ENCODE measurements at places on chromosomes 13 and 19.

DNA sequence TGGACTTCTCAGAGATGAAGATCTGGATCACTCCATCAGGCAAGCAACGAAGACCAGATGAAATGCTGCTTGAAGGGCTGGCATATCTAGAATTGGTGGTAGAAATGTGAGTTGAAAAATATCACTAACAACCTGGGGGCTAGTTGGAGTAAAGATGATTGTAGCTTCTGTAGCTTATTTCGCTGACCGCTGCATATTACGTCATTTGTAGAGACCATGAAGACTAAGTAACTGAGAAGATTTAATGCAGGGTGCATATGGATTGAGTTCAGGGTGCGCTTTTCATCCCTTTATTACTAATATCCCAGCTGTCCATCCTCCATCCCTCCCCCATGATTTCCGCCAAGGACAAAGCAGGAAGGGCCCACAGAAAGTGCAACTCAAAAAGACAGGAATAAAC is 1364.0 kb downstream of the PCDH9 start:
- no peak for DNase-seq

- no peak for DNase-seq
These were observed 44.6 kb downstream of the KL start for GRCh38 chr13:33060815-33061214.

DNA sequence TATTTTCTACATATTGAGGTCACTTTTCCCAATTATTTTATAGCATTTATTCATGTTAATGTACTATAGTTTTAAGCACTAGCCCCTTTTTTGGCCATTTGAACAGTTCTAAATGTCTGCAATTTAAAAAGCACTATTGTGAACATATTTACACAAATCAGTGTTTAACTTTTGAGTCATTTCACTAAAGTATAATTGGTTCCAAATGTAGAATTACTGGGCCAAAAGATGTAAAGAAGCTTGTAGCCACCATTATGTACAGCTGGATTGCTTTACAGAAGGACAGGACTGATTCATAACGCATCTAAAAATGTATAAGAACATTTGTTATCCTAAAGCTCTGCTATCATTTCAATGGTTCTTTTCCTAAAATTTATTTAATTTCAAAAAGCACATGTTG is 16.6 kb upstream of the ATP12A start:
- no peak for DNase-seq

DNA sequence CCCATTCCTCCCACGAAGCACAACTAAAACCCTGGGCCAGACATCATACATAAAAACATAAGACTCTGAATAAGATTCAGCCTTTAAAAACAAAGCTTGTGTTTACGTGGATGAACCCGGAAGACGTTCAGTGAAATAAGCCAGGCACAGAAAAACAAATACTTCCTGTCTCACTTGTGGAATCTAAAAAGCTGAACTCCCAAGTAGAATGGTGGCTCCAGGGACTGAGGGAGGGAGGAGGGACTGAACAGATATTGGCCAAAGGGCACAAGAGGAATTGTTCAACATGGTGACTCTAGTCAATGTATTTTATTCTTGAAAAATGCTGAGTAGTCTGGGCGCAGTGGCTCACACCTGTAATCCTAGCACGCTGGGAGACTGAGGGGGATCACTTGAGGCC is 35.7 kb upstream of the TPM4 start:
- DNase-seq = no peak

GRCh38 chr13:46747031-46747820 is 49.7 kb downstream of the ESD start:
- DNase-seq = no peak

DNA sequence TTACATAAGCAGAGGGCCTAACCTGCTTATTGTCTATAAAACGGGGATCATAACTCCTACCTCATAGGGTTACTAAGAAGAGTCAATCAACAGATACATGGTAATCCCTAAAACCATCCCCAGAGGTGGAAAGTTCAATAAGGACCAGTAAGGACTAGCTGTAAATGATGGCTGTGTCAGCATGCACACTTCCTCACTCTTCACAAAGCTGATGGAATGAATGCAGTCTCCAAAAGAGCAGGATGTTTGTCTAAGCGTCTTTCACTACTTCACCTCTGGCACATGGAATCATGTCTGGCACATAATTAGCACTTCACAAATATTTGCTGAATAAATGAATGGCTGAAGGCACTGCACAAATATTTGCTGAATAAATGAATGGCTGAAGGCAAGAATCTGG is 134.2 kb downstream of the MIPEP start:
- no peak for DNase-seq

DNA sequence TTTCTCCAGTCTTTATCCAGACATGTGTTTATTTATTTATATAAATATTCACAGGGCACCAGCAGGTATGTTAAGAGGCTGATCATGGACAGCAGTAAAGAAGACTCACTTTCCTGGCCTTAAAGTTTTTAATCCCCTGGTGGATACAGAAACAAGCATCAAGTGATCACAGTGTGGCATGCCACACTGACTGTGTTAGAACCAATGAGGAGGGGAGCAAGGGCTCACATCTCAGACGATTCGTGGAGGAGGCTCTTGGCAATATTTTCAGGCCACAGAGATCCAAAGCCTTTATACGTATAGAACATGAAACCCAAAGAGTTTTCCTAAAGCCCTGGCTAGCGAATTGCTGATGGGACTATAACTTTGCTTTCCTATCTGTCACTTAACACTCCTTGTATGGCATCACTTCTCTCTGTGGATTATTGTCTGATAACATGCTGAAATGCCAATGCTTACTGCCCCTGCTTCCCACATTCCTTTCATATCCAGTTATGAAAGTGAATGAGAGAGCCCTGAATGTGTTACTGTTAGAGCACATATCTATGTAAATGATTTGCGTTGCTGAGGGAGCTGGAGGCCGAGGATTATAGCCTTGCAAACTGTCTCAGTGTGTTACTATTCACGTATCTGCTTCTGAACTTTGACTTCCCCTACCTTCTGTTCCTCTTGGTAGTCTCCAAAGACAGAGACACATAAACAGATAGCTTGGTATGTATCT is 37.6 kb downstream of the POLR1D start:
- no peak for DNase-seq

DNA sequence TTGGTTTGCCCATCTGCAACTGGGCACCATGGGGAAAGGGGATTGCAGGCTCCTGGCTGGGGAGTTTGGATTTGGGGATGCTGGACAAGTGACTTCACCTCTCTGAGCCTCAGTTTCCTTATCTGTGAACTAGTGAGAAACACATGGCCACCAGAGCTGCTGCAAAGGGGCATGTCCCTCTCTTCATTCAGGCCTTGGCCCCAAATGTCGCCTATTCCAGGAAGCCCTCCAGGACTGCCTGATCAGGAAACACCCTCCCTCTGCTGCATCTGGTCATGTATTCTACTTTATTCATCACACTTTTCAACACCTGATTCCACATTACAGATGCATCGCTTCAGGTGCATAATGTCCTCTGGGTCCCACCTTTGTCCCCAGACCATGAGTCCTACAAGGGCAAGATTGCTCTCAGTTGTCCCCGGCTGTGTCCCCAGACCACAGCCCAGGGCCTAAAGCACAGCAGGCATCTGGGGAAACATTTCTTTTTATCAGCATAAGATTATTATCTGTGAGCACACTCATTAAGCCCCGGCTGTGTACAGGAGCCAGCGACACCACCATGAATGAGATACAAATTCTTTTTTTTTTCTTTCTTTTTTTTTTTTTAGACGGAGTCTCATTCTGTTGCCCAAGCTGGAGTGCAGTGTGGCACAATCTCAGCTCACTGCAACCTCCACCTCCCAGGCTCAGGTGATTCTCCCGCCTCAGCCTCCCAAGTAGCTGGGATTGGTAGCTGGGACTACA is 37.5 kb downstream of the ARRDC2 start:
- DNase-seq = no peak

DNA sequence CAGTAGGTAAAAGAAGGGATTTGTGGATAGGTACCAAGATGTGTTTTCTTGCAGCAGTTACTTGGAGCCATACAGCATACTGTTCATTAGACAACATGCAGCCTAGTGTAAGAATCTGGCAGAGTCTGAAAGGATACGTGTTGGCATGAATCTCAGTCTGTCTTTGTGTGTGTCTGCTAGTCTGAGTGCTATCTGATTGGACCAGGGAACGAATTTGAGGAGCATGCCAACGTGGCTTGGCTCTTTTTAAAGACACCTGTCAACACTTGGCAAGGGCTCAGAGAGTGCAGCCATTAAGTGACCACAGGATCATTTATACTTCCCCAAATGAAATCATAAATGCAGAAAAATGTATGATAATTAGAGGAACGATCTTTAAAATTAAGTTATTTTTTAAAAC is 27.6 kb upstream of the ATXN8OS start:
- peak; percentile 23 for DNase-seq
